ENCODE measurements at places on chromosomes 16 and 17.

DNA sequence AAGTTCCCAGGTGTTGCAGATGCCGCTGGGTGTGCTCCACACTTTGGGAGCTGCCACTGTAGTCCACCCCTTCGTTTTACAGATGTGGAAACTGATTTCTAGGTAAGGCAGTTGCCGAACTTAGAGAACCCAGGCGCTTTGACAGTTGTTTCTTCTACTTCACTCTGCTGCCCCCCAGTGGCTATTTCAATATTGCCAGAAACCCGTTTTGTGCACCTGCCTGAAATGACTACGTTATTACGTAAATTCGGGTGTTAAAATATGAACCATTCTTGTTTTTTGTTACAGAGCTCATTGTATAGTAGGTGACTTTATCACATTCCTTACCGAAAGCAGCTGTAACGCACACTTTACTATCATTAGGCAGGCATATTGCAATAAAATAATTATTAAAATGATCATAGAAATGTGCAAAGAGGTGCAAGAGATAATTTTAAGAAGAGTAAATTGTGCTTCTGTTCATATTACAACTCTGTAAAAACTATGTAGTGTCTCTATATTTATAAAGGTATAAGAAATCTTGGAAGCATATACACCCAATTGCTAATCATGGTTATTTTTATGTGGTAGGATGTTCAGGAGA lies 44.9 kb downstream of the OTOA start:
- peak; percentile 45 for DNase-seq

GRCh38 chr16:31404353-31405064 lies 11.4 kb downstream of the ITGAD start:
- DNase-seq = no peak

GRCh38 chr16:50996166-50996829 lies 154.8 kb downstream of the SALL1 start:
- DNase-seq = no peak

DNA sequence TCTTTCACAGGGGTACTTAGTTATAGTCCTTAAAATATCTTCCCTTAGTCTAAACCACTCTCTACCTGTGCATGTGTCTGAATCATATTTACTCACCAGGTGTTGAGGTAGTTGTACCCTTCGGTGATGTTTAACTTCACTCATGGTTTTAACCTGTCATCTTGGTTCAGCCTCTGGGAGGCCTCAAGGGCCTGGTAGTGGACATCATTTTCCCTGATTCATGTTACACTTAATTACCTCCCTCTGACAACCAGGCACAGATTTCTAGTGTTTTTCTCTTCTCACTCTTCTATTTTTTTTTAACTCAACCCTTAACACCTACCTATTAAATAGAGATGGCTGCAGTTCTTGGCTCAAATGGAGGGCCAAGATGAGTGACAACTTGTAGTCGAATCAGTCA lies 505.4 kb downstream of the TMEM114 start:
- no peak for DNase-seq

- DNase-seq = peak; percentile 32
These were observed 18.8 kb downstream of the MYH10 start for GRCh38 chr17:8611619-8612298.

DNA sequence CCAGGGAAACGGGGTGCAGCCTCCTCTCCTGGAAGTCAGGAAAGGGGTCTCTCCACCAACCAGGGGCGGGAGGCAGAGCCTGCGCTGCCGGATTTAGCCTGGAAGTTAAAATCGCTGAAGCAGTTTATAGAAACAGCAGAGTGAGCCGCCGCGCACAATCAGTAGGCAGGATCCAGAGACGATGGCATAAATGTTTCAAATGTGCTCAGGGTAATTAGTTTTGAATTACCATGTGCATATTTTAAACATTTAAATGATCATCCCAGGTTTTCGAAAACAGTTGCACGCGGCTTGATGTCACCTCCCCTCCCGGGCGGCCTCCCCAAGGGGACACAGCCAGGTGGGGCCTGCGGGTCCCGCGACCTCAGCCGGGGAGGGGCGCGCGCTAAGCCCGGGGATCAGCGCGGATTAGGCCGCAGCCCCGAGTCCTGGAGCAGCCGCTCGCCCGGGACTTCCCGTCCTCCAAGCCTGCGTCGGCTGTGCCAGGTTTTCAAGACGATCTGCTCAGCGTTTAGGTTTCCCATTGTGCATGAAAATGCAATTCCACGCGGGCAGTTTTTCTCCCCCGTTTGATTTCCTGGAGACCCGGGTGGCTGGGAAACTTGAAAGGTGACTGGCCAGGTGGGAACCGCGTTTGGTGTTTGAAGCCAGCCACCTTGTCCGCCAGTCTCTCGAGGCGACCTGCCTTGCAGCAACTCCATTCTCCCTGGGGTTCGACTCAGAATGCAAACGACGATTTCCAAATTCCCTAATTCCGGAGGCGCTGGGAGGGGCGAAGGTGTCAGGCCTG lies 78.3 kb downstream of the RPA1 start:
- no peak for DNase-seq

DNA sequence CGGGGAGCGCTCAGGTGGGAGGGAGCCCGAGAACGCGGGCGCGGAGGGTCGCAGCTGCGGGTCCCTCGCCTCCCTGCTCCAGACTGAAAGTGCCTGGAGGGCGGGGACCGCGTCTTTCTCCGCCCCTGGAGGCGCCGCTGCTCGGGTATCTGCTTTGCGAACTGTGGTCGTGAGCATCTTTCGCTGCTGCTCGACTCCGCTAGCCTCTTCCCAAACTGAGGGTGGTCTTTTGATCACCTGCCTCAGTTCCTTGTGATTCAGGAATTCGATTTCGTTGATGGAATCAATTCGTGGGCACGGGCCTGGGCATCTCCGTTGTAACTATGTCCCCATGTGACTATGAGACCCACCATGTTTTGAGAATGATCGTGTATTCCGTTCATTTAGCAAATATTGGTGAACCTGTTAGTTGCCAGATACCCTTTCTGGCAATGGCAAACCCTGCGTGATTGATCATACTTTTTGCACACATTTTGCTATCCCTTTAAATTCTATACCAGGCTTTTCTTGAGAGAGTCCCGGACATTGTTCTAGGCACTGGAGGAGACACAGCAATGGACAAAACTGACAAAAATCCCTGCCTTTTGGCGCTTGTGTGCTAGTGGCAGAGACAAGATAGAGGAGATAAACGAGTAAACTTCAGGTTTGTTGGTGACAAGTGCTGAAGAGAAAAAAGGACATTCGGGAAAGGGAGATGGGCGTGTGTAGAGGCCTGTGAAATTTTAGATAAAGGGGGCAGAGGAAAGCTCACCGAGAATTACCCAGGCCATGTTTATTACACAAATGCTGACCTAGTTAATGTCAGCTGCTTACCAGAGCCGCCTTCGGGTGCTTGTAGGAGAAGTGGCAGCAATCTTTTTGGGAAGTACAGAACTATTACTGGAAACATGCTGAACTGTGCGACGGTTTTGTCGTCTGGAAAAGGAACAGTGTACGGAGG lies 948 bp downstream of the UTP18 start:
- no peak for DNase-seq

- no peak for DNase-seq
These were observed 49.4 kb downstream of the CCDC42 start for GRCh38 chr17:8695241-8695640.

DNA sequence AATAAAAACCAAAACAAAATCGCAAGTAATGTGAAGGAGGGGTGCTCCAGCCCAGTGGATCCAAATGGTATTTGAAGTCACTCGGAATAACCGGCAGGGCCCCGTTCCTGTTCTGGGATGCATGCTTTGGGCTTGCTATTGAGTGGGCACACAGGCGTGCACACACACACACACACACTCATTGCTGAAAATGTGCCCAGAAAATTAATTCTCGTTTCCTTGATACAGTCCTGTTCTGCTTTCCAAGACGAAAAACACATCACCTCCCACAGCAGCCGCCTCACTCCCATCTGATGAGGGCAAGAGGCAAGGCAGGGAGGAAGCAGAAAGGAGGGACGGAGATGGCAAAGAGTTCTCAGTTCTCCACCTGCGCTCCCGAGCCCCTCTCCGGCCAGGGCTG lies 62.2 kb upstream of the SDK2 start:
- no peak for DNase-seq

DNA sequence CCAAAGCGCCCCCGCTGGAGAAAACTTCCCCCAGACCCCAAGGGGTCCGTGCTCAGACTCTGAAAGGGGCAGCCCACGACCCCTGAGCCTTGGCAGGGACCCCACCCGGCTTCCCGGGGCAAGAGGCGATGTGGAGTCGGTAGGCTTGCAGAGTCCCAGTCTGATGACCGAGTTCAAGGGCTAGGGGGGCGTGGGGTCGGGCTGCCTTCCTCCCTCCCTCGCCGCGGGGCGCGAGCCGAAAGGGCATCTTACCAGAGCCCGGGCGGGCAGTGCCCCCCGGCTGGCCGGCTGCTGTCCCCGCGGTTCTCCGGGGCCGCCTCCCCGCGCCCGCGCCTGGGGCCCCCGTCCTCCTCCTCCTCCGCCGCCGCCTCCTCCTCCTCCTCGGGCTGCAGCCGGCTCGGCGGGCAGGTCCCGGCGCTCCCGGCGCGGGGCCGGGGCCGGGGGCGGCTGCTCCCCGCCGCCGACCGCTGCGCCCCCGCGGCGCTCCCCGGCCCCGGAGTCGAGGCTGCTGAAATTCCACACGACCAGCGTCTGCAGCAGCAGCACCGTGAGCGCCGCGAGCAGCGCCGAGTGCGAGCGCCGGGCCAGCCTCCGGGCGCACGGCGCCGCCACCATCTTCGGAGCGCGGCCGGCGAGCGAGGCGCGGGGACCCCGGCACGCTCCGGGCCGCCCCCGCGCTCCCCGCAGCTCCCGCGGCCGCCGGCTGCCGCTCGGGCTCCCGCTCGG lies 415 bp downstream of the XYLT1 start:
- no peak for DNase-seq

- DNase-seq = no peak
These were observed 4.1 kb downstream of the CDIPT start for GRCh38 chr16:29858974-29859373.

DNA sequence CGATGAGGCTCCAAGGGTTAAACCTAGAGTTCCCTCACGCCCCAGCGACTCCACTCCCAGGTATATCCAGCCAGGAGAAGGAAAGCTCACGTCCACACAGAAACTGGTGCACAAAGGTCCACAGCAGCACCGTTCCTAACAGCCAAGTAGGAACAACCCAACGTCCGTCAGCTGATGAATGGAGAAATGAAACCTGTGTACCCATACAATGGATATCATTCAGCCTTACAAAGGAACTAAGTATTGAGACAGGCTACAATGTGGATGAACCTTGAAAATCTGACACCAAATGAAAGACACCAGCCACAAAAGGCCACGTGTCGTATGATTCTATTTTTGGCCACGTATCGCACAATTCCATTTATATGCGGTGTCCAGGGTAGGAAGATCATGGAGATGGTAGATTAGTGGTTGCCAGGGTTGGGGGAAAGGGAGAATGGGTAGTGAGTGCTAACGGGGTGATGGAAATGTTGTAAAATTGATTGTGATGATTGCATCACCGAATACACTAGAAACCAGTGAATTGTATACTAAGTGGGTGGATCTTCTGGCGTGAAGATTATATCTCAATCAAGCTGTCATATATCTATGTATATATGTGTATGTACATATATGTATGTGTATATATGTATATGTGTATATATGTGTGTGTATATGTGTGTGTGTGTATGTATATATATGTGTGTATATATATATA lies 30.1 kb downstream of the NLRC3 start:
- no peak for DNase-seq

DNA sequence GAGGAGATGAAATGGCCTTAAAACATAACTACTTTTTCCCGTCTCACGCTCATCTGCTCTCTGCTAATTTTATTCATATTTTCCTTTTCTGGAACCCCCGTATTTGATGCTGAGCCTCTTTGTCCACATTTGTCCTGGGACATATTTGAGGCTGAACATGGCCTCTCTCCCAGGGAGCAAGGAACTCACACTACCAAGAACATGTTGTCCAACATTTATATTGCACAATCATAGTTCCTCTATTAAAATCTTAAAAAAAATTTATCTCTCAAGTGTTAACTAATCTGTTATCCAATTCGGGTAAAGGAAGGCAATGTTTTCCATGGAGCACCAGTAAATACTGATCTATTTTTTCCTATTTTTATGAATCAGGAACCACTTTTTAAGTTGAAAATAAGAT lies 60.2 kb downstream of the CMC2 start:
- DNase-seq = no peak

DNA sequence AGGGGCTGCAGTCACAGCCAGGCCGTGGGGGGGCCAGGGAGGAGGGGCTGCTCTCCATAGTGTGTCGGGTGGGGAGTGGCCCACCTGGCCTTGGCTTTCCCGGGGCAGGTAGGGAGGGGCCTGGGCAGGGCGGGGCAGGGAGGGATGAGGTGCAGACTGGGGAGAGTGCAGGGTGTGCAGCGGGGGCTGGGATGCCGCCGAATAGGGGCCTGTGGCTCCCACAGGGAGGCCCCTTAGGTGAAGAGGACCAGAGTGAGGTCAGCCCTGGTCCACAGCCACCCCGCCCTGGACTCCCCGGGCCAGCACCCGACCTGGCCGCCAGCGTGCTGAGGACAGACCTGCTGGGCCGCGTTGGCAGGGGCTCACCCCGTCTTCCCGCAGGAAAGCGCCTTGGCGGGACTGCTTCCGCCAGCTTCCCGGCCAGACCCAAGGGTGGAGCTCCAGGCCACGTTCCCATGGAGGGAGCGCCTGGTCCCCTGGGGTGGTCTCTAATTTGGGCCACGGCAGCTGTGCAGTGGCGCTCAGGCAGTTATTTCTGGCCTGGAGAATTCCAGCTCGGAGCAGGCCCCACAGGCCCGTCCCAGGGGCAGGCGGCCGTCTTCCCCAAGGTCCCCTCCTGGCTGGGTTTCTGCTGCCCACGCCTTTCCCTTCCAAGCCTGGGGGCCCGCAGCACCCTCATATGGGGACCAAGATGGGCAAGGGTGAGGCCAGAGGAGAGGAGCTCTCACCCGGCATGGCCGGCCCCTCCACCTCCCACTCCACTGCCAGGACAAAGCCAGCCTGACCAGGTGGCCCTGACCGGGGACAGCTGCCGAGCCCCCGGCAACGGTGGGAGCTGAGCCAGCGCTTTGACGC lies 27.9 kb downstream of the CACNA1H start:
- DNase-seq = no peak

GRCh38 chr17:75481194-75482068 lies 25.0 kb downstream of the TMEM94 start:
- no peak for DNase-seq

DNA sequence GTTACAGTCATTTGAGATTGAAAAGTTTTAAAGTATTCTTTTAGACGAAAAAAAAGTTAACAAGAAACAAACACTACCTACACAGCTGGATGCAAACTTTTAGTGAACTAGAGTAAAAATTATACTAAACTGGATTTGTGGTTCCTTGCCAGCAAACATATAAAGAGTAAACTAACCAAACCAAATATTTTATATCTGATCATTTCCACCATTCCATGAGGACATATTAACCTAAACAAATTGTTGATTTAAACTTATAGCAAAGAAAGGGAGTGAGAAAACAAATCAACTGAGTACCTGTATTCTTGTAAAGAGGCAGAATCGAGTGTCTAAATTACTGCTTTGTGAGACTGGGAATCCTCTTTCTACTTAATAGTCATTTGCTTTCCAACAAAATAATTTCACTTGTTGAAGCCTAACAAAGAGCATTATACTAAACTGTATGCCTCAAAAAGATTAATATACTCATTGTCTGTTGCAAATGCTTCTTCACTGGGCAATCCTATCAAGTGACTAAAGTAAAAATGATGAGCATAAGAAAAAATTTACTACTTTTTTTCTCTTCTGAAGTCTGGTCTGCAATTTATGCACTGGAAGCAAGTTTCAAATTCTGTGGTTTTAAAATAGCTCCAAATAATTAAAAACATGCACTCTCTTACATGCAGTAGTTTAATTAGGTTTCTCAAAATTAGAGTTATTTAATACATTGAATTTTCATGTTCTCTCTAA lies 37.5 kb downstream of the AKAP10 start:
- DNase-seq = no peak
